ENCODE measurements at places on chromosomes 7 and 10.

- DNase-seq: no peak
Measured at GRCh38 chr7:140079121-140079536, 16.4 kb upstream of the PARP12 start.

DNA sequence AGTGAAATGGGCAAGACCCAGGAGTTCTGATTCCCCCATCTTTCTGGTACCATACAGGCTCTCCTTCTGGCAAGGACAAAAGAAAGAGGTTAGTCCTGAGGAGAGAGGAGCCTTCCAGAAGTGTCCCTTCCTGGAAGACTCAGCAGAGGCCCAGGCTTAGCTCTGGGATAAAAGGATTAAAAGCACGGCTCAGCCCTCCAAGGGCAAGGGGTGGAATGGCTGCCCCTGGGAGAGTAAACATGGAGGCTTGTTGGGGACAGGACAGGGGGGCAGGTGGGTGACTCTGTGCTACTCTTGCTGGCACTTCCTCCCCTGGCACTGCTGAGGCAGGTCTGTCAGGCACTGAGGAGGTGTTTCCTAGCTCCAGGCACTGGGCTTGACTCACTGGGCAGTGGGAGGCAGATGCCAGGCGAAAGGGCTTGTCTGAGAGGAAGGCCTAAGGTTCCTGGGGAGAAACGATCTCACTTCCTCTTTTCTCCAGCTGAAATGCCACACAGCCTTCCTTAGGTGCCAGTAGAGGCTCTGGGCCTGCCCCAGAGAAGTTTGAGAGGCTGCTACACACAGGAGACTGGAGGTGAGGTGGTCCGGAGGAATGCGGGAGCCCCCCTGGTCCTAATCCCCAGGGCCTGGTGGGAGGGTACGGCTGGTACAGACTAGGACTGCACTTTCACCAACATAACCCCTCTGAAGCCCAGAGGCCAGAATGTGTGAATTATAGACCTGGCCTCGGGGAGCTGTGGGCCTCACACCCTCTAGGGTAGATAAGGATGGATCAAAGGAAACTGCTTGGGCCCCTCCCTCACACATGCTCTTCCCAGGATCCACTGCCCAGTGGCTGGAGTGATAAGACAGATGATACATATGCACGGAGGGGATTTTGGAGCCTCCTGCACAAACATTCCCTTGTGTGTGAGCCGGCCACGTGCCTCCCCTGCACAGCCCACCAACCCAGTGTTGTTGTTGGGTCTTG, 63.2 kb upstream of the PODXL start:
- DNase-seq: no peak

DNA sequence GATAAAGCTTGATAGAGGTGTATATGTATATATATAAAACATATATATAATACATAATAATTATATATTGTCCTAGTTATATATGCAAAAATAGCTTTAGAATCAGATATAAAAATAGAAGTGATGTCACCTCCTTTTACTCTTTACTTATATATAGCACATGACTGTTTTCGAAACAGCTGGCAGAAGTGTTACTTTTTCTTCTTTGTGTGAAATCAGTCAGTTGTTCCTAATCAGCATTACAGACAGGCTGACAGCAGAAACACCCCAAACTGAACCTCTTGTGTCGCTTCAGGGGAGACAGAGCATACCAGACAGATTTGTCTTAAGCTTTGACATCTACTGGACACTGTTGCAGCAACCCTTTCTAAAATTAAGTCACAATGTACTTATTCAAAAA, 684.9 kb upstream of the CELF2 start:
- DNase-seq: peak; percentile 26

- no peak for DNase-seq
Measured at GRCh38 chr7:21580073-21580521, 37.3 kb downstream of the DNAH11 start.

Measured in fibroblast of skin of scalp (primary cell).